ENCODE measurements at places on chromosomes 3 and 15.

DNA sequence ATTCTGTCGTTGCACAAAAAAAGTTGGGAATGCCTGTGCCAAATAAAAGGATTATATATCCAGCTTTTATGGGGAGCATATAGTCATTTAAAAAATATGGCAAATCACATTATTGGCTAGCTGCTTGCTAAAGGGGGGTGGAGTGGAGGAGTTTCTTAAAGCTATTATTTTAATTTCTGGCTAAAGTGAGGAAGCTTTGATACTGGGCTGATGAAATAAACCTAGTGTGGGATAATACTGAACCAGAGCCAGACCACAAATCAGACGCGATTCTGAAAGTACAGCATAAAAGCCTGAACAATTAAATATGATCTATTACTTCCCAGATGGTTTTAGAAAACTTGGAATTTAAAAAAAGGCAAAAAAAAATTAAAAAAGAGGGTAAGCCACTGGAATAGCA, 14.4 kb downstream of the POLR2M start:
- no peak for DNase-seq

DNA sequence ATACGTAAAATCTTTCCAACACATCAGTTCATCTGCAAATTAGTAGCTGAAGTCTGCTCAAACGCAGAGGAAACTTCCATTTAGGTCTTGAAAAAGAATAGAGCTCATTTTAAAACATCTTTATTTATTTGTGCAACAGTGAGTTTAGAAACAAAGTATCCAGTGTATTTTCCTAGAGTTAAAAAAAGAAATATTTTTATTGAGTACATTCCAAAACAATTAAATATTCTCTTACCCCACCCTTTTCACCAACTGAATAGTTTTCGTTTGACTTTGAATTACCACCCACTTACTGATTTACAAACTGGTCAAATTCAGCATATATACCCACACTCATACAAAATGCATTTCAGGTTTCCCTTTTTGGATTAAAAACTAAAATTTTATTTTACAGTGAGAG, 104.7 kb downstream of the ZBTB20 start:
- DNase-seq = no peak

- no peak for DNase-seq
Measured at GRCh38 chr3:94481226-94481898, 418.5 kb downstream of the NSUN3 start.

GRCh38 chr3:64016941-64017620, 6.2 kb downstream of the PSMD6 start:
- DNase-seq = no peak

DNA sequence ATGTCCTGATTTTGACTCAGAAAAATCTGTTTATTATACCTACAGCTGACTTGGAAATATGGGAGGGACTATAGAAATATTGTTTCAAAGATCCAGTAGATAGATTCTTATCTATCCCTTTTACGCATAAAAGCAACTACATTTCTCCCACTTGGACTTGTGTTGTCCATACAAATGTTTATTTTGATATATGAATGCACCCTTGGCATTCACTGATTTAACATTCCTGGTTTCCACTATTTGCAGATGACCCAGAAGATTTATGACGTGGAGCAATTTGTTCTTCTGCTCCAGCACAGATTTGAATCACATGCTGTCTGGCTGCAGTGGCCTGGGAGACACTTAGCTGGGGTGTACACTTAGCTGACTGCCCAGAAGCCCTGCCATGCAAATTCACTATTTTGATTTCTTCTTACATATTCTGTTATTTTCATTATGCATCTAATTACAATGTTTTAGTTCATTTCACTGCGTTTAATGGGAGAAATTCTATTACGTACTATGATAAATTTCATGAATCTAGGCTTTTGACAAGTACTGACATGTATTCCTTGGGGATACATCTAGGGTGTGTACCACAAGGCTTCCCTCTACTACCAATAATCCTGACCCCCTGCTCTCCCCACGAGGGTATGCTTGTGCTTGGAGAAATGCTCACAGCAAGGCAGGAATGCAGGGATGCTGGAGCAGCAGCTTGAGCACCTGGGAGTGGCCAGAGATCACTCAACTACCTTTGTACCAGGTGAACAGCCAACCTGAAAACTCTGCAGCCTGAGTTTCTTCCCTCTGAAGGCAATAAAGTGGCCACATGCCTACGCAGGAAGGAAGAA, 223.6 kb upstream of the TBL1XR1 start:
- DNase-seq = no peak

DNA sequence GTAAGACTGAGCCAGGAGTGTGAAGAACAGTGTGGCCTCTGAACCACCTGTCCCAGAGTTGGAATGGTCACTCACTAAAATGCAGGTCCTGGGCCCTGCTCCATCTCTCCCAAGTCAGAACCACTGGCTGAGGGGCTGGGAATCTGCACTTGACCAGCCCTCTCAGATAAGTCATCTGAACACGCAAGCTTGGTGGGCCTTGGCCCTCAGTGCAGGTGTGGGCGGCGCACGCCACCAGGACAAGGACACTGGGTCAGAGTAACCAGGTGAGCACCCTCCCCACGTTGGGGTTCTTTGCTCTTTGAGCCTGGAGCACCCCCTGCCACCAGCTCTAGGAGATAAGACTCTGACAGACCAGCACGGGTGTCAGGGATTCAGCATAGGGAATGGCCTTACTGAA, 42.7 kb downstream of the KIF9 start:
- DNase-seq = no peak

- no peak for DNase-seq
Measured at GRCh38 chr15:72706266-72706665, 20.3 kb downstream of the BBS4 start.

- DNase-seq = no peak
Measured at GRCh38 chr15:48856942-48857341, 21.0 kb upstream of the EID1 start.

DNA sequence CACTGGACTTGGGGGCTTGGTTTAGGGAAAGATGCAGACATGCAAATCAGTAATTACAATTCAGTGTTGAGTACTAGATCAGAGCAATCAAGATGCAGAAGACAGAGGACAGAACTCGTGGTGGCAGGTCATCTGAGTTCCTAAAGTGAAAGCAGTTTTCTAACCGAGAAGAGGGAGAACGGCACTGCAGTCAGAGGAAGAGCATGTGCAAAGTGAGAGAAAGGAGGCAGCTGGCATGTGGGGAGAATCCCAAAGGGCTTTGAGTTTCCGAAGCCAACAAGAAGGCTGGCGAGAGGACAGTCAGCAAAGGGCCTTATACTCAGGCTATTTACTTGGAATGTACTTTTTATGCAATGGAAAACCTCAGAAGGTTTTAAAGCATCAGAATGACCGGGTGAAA, 87.0 kb downstream of the ANP32A start:
- DNase-seq = no peak

GRCh38 chr3:115186351-115187148, 39.5 kb upstream of the ZBTB20 start:
- no peak for DNase-seq

DNA sequence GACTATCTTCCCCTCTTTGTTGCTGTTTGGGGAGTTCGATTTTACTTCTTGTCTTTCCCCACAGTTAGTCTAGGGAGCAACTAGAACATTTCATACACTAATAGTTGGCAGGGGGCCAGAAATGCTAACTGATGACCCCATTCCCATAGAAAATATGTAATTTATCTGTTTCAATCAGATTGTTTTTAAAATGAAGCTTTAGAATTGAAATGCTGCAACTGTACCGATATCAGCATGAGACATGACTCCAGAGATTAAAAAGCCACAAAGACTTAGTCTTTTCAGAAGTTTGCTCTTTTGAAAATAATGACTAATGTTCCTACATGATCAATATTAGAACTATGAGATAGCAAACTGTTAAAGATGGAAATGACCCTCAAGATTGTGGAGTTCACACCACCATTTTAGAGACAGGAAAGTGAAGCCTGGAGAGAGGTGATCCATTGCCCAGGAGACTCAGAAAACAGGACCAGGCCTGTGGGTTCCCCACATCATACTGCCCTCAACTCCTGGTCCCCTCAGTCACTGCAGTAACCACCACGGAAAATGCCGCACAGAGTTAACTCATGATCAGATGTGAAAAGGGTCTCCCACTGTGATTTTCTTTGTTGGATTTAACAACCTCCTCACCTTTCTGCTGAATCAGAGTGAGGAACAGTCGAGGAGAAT, 130.3 kb downstream of the CHDH start:
- DNase-seq = no peak

- DNase-seq = no peak
Measured at GRCh38 chr3:13718436-13718835, 161.4 kb downstream of the WNT7A start.

- no peak for DNase-seq
Measured at GRCh38 chr15:50051811-50052419, 67.1 kb downstream of the ATP8B4 start.

- peak; percentile 40 for DNase-seq
Measured at GRCh38 chr15:70466895-70467529, 296.3 kb downstream of the UACA start.

GRCh38 chr3:48536785-48537184, 19.8 kb downstream of the PFKFB4 start:
- DNase-seq = no peak

DNA sequence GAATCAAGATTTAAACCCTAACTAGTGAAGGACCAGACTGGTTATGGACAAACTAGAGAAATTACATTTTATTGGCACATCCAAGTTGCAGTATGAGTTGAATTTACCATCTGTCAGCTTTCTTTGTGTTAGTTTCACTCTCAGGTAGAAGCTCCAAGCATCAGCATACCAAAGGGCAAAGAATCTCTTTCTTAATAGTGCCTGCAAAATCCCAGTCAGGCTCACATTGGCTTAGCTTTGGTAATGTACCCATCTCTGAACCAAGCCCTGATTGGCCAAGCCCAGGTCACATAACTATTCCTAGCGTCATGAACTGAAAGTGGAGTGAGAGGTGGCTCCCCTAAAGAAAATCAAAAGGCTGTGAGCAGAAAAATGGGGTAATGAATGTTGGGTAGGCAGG, 66.9 kb downstream of the CCNL1 start:
- no peak for DNase-seq

GRCh38 chr3:173789530-173790162, 392.1 kb downstream of the NLGN1 start:
- DNase-seq = no peak

DNA sequence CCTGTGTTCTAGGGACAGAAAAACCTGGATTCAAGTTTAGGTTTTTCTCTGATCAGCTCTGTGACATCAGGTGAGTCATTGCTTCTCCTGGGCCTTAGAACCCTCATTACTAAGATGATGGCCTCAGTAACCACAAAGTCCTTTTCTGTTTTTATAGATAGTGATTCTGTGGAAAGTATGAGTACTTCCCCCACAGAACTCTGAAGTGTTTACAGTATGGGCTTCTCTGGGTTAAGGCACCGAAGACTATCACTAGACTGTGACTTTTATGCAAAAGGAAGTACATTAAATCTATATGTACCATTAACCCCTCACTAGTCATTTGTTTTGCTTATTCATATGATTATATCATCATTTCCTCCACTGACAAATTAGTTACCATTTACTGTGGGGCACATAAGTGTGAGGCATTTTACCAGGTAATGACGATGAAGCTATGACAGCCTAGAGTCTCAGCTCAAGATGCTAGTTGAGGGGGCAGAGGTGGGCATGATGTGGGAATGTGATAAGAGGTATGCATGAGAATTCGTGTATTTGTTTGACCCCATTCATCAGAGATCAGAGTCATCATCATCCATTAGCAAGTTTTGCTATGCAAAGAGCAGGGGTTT, 15.0 kb upstream of the RORA start:
- DNase-seq = no peak

DNA sequence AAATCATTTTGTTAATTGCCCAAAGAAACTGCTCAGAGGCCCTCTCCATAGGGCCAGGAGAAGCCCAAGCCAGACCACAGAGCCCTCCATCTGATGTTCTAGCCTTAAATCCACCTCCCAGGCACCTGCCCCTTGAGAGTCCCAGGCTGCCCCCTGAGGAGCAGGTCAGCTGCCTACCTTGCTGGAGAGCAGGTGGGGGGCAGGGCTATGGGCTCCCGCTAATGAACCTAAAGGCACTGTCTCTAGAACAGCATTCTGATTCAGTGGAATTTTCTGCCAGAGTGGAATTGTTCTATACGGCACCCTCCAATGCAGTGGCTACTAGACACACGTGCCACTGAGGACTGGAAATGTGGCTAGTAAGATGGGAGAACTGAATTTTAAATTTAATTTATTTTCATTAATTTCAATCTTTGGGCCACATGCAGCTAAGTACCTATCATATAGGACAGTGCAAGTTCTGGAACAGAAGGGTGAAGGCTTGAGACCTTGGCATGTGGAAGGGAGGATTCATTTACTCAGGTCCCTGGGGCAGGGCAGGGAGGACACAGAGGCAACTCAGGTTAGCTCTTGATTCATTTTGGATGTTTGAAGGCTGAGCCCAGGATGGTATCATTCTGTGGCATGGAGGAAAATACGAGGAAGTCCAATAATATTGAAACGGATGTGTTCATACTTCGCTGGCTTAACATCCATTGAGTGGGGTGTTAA, 11.4 kb downstream of the AMOTL2 start:
- DNase-seq = no peak

GRCh38 chr15:52480990-52481389, 47.7 kb downstream of the MYO5A start:
- DNase-seq = no peak

DNA sequence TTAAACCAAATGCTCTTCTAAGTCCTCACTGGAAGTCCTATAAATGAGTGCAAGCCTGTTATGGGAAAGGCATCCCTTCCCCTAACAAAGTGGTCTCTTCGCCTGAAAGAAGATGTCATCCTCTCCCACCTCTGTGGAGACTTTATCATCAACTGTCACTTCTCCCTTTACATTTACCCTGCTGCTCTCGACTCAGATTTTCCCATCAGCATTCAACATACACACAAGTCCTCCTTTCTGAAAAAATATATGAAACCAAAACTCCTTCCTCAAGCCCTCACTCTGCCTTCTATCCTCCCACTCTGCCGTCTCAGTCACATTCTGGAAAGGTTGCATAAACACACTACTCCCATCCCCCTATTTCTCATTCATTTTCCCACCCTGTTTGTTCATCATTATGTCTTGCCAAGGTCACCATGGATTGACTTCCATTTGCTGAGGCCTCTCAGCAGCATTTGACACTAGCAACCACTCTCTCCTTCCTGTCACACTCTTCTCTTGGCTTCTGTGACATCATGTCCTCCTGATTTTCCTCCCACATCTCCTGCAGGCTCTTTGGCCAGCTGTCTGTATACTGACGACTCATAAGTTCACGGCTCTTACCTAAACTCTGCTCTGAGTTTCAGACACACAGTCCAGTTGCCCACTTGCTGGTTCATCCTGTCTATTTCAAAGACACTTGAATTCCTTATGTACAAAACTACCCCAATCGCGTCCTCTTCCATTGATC, 70.3 kb upstream of the SMAD3 start:
- DNase-seq = no peak

DNA sequence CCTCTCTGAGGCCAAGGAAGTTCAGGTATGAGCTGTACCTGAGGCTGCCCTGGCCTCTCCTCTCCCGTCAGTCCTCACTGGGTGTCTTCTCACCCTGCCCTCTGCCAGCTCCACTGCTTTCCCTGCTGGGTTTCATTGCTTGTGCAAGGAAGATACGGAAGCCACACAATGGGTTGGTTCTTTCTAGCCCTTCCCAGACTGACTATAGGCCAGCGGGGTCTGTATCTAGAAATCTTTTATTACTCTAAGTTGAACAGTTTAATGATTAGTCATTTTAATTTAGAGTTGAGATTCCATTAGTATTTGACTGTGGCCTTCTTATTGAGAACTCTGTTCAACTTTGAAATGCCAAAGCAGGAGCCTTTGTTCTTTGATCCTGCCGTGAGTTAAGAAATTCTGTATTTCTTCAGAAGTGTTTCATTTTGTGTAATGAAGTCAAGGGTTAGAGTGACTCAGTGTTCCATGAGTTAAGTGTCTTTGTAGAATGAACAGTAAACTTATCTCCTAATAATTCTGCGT, 16.2 kb downstream of the C3orf62 start:
- no peak for DNase-seq
